ENCODE measurements at places on chromosomes 13 and 19.
A peak's percentile ranks its signal among the peaks of the same experiment; 100 is the strongest.

GRCh38 chr19:11223200-11223599 is 16.2 kb upstream of the ANGPTL8 start:
- DNase-seq: no peak

DNA sequence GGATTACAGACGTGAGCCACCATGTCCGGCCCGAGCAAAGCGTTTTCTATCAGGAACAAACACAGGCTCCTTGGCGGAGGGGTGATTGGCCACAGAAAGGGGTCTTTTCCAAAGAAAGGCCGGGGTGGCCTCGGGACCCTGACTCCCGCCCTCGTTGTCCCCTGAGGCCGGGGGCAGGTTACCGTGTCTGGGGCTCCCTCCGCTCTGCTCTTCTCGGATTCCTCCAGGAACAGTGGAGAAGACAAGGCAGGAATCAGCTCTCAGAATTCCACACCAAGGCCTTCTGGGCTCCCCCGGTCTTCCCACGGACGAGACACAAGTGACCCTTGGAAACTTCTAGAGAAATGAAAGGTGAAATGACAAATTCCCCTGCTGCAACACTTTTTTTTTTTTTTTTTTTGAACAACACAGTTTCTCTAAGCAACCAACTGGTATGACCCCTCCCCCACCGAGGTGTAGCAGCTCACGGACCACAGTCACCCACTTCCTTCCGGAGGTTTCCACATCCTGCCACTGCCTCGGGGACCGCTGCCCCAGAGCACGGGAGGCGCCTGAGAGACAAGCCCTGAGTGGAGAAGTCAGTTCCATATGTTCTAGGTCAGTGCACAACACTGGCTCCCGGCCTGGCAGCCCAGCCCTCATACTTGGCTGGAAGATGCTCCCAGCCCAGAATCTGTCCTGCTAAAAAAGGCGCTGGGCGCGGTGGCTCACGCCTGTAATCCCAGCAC is 11.0 kb downstream of the MOB3A start:
- DNase-seq: peak; percentile 84

DNA sequence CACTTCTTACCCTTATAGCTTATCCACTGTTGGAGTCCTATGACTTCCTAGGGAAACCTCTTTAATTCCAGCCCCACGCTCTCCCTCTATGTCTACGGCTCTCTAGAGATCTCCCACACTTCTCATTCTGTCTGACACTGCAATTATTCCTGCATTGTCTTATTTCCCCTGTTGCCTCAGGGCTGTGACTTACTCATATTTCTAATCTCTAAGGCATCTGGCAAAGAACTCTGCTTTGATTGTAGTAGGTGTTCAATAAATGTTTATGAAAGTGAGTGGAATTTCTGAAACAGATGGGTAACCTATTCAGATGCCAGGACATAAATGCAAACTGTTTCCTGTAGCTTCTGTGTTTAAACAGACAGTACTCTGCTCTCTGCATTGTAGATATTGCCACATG is 102.4 kb upstream of the SERTM1 start:
- no peak for DNase-seq

DNA sequence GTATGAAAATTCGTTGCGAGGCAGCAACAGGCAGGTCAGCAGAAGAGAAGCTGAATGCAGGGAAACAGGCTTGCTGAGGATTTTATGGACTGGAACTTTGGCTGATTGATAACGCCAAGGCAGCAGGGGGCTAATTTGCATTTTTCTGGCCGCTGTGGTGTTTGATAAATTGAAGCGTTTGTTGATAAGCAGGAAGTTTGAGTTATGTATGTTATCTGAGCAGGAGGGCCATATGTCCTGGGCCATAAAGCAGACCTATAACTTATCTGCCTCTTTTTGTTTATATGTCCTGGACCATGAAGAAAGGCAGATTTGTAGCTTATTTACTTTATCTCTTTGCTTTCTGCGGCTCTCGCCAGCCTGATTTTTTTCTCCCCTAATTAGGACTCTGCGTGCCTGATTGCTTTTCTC is 65.9 kb downstream of the ZNF627 start:
- no peak for DNase-seq

- no peak for DNase-seq
Observed at GRCh38 chr19:6034512-6034911, 56.6 kb upstream of the RANBP3 start.

DNA sequence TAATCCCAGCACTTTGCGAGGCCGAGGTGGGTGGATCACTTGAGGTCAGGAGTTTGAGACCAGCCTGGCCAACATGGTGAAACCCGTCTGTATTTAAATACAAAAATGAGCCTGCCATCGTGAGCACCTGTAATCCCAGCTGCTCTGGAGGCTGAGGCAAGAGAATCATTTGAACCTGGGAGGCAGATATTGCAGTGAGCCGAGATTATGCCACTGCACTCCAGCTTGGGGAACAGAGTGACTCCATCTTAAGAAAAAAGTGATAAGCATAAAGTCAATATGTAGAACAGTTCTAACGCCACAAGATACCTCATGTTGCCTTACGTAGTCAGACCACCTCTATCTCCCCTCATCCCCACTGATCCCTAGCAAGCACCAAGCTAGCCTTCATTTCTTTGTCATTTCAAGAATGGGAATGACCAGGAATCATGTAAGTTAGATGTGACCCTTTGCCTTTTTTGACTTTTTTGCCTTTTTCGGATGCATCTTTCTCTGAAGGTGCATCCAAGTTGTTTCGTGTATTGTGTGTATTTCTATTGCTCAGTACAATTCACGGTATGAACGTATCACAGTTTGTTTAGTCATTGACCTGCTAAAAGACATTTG is 6.4 kb downstream of the RPL21 start:
- DNase-seq: no peak

GRCh38 chr13:43537124-43537523 is 249.6 kb downstream of the ENOX1 start:
- DNase-seq: no peak

- DNase-seq: no peak
Observed at GRCh38 chr19:9324584-9324962, 594 bp downstream of the ZNF559 start.

DNA sequence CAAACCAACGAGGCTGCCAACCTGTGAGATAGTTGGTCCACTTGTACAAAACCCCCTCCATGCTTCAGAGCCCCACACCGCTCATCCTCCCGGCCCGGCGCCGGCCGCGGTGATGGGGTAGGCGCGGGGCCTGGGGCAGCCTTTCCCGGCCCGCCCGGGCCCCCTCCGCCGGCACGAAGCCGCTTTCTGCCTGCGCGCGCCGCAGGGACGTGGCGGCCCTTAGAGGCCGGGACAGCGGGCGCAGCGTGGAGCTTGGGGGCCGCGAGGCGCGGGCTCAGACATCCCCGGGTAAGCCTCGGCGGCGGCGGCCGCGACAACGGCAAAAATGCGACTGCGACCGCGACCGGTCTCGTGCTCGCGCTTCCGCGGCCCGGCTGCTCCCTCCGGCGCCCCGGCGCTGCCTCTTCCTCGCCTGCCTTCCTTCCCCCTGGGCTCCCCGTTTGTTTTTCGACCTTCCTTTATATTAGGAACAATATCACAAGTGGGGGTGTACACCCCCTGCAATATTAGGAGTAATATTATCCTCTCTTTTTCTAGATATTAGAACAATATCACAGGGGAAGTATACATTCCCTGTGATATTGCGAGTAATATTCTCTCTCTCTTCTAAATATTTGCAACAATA is 53.9 kb upstream of the CEACAM21 start:
- no peak for DNase-seq

DNA sequence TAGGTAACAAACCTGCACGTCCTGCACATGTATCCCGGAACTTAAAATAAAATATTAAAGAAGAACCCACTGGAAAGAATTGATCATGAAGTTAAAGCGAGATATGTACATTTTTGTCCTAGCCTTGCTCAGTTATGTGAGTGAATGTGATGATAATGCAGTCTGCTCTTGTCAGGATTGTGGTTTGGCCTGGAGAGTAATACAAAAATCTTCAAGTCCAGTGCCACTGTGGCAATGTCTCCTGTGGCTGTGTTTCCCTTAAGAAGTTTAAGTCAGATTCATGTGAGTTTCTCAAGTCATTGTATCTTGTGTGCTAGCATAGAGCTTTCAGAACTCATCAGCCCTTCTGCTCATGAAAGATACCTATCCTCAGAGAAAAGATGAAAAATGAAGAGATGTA is 18.0 kb upstream of the ITGBL1 start:
- no peak for DNase-seq

DNA sequence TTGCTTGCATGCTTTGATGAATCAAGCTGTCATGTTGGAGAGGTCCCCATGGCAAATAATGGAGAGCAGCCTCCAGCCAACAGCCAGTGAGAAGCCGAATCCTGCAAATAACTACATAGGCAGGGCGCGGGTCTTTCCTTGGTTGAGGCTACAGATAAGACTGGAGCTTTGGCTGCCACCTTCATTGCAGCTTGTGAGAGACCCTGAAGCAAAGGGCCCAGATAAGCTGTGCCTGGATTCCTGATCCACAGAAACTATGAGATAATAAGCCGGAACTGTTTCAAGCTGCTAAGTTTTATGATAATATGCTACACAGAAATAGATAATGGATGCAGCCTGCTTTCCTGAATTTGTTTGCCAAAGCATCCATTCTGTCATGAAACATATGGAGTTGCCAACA is 257.0 kb downstream of the HS6ST3 start:
- no peak for DNase-seq

GRCh38 chr19:38076337-38076736 is 147.7 kb downstream of the DPF1 start:
- DNase-seq: no peak

DNA sequence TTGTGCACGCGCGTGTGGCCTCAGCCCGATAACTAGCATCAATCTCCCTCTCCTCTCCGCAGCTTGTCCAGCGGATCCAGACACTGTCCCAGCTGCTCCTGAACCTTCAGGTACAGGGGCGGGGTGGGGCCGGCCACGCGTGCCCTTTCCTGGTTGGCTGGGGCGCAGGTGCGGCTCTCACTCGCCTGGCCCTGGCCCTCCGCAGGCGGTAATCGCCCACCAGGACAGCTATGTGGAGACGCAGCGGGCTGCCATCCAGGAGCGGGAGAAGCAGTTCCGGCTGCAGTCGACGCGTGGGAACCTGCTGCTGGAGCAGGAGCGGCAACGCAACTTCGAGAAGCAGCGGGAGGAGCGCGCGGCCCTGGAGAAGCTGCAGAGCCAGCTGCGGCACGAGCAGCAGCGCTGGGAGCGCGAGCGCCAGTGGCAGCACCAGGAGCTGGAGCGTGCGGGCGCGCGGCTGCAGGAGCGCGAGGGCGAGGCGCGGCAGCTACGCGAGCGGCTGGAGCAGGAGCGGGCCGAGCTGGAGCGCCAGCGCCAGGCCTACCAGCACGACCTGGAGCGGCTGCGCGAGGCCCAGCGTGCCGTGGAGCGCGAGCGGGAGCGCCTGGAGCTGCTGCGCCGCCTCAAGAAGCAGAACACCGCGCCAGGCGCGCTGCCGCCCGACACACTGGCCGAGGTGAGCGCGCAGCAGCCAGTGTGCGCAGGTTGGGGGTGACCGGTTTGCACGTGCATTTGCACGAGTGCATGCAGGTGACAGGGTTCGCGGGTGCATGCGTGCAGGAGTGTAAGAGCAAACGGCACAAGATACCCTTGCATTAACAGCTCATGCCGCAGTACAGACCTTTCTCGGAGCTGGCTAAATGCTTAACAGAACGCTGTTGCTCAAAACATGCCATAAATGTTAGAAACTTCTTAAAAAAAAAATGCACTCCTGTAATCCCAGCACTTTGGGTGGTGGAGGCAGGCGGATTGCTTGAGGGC is 21.5 kb downstream of the PEX11G start:
- DNase-seq: no peak

DNA sequence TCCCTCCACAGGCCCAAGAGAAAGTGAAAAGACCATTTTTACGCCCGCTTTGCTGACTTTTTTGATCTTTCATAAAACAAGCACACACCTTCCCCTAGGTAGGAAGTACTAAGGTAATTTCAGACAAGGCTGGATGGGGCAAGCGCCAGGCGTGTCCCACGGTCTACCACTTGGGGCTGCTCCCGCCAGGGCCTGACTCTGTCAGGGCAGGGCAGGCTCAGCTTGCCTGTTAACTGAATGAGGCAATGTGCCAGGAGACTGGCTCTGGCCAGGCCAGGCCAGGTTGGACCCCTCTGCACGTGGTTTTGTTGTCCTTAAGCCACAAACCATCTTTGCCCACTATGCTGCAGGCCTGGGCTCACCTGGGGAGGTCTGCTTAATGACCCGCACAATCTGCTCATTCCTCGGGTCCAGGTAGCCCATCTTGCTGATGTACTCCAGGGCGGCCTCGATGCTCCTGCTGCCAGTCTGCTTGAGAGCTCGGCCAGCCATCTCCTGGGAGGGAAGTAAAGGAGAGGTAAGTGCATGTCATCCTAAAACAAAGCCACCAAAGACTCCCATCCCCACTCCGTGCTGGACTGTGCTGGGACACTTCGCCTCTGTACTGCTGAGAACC is 70.4 kb downstream of the LATS2 start:
- no peak for DNase-seq

- no peak for DNase-seq
Observed at GRCh38 chr13:103097366-103097928, 31.2 kb upstream of the SLC10A2 start.

DNA sequence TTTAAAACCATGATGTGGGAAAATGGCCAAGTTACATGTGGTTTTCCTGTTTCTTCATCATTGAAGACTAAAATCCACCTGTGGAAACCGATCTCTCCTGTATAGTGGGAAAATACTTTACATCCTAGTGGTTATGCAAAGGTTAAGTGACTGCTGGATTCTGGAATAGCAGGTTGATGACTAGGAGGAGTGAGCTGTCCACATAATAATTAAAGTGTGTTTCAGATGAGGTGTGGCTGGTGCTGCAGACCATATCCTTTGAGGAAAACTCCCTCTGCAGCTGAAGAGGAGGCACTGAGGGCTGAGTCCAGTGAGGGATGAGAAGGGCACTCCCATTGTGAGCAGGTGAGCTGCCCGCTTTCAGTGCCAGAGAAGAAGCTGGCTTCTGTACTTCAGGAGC is 43.2 kb downstream of the DCLK1 start:
- DNase-seq: no peak

DNA sequence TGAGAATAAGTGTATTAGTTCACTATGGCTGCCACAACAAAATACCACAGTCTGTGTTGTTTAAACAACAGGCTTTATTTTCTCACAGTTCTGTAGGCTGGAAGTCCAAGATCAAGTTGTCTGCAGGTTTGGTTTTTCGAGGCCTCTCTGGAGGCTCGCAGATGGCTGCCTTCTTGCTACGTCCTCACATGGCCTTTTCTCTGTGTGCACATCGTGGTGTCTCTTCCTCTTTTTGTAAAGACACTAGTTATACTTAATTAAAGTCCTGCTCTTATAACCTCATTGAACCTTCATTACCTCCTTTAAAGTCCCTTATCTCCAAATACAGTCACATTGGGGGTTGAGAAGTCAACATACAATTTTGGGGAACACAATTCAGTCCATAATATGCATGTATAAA is 10.6 kb downstream of the CSNK1A1L start:
- no peak for DNase-seq

- DNase-seq: peak; percentile 59
Observed at GRCh38 chr19:41324921-41325639, 15.1 kb downstream of the CCDC97 start.

GRCh38 chr13:68076046-68076445 is 845.9 kb upstream of the PCDH9 start:
- DNase-seq: no peak

DNA sequence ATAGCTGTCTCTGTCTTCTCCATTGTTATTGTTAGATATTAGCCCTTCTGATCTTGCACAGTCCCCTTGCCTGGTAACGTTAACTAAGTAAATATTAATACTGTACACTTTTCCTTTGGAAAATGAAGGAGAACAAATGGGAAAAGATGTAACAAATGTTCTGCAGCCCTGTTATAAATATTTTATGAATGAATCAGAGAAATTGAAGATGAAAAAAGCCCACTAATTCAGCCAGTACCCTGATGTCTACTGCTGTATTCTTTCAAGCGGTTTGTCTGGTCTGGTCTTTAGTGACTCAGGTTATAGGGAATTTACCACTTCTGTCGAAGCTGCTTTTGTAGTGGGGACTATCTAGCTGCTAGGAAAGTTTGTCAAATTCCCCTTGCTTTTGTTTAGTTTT is 121.0 kb downstream of the COG6 start:
- no peak for DNase-seq

Data from suppressor macrophage treated with lipopolysaccharide for 4 hours (primary cell).